ENCODE measurements at places on chromosomes 2 and 18. TPM values are rescaled to one million over a fixed set of nuclear protein-coding genes. Genes with fewer than 3 reads are reported as not detected.

DNA sequence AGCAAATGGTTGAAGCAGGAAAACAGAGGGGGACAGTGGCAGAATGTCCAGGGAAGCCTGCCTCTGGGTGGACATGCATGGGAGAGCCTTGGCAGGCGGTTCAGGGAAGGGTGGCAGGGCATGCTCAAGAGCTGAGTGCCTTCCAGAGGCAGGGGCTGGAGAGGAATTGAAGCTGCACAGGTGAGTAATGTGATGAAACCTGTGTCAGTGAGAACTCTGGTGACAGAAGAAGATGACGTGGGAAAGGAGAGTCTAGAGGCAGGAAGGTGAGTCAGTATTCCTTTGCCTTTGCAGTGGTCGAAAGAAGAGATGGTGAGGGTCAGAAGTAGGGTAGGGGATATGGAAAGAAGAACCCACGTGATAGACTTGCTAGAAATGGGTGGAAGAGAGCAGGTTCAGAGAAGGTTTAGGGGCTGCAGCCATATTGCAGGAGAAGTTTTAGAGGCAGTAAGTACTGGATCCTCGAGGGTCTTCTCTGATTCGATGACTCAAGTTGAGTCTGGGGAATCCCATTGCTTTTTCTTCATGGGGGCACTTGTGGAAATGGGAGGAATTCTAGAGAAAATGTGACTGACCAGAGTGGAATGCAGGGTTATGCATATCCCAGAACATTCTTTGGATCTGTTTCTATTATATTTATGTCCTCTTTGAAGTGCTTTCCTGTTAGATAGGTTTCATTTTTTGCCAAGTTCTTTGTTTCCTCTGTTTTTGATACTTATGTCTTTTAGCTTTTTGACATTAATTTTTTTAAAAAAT, 37.4 kb downstream of the TMEM87B start:
- no peaks in the 10 kb centered on the region for H3K4me1 ChIP-seq
- H3K27me3 ChIP-seq, result no peaks in the 10 kb centered on the region
- peaks cover 46% of the 10 kb centered on the region for H3K36me3 ChIP-seq
- H3K27ac ChIP-seq, result no peak overlapping the region

- no peak overlapping the region for H3K27ac ChIP-seq
- no peak overlapping the region for H3K4me3 ChIP-seq
- peaks cover 40% of the 10 kb centered on the region for H3K27me3 ChIP-seq
- no peaks in the 10 kb centered on the region for H3K4me1 ChIP-seq
Measured at GRCh38 chr2:7373156-7373555, 455.9 kb downstream of the RNF144A start.

DNA sequence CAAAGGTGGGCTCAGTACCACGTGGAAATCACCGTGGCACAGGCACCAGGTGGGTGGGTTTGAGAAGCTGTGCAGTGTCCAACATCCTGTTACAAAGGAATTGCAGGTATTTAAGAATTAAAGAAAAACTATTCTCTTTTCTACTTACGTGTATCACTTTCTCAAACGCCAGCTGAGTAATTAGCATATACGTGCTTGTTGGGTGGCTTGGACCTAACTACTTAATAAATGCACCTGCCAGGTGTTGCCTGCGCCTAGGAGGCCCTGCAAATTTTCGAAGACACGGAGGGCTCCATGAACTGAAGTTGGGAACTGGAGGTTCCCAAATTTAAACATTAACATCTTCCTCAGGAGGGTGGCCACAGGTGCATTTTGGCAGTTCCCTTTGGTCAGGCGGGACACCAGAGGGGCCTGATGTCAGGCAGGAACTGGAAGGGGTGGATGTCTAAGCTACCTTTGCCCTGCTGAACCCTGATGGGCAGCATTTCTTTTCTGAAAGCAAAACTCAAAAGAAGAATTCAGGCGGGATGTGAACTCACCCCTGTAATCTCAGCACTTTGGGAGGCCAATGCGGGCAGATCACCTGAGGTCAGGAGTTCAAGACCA, 84.8 kb downstream of the HS6ST1 start:
- no peaks in the 10 kb centered on the region for H3K4me1 ChIP-seq
- no peaks in the 10 kb centered on the region for H3K36me3 ChIP-seq
- H3K4me3 ChIP-seq, result peak overlapping the region; percentile 75
- no peak for DNase-seq

DNA sequence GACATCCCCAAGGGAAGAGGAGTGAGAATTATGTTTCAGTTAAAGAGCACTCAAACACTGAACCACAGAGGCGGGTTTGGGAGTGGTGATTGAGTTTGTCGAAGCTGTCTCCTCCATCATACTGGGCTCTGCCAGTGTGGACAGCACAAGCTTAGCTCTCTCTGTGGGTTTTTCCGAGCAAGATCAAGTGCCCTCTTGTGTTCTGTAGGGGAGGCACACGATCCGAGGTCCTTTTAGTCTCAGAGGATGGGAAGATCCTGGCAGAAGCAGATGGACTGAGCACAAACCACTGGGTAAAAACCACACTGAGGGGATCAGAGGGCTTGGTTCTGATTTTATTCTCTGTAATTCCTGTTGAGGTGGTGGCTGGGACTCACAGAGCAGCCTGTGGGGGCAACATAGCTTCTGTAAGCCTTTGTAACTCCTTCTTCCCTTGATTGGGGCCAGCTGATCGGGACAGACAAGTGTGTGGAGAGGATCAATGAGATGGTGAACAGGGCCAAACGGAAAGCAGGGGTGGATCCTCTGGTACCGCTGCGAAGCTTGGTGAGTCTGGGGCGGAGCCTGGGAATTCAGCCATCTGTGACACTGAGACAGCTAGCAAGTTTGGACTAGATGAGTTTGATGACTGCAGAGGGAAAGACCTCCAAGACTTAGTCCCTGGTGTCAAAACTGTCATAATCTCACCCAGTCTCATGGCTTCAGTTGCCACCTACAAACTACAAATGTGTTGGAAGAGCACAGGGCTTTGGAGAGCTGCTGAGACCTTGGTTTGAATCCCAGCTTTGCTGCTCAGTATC, 2.0 kb downstream of the NAGK start:
- H3K27ac ChIP-seq, result no peak overlapping the region
- peaks cover 25% of the 10 kb centered on the region for H3K4me1 ChIP-seq
- no peak overlapping the region for H3K4me3 ChIP-seq

GRCh38 chr2:142734231-142734630, 143.2 kb upstream of the KYNU start:
- H3K4me1 ChIP-seq, result no peaks in the 10 kb centered on the region
- DNase-seq, result no peak
- no peaks in the 10 kb centered on the region for H3K27me3 ChIP-seq

Gene RASGRP3
- 0.10 TPM for total RNA-seq

Gene FSHR
- total RNA-seq, result not detected

- H3K27me3 ChIP-seq, result no peaks in the 10 kb centered on the region
- 0 out of 2 replicates have a peak overlapping the region, but pooled peaks have one; percentile 82 for H3K27ac ChIP-seq
- peak overlapping the region; percentile 97 for H3K4me3 ChIP-seq
Measured at GRCh38 chr2:203240491-203240890, 1.7 kb downstream of the CYP20A1 start.

Gene GPR17
- not detected for total RNA-seq

DNA sequence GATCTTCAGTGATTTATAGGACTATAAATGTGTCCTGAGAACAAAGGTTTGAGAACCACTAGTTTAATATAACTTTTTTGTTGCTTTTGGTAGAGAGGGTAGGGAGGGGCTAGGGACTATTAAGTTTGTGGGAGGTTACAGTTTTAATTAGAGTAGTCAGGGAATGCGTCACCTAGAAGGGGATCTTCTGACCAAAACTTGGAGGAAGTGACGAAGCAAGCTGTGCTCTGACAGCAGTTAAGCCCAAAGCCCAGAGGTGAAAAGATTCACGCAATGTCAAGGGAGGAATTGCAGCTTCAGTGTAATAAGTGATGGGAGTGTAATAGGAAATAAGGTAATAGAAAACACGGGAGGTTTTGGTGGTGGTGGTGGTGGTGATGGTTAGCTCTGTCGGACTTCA, 8.1 kb downstream of the TDRD15 start:
- H3K27ac ChIP-seq, result no peak overlapping the region
- no peaks in the 10 kb centered on the region for H3K27me3 ChIP-seq
- H3K4me1 ChIP-seq, result no peaks in the 10 kb centered on the region
- no peaks in the 10 kb centered on the region for H3K36me3 ChIP-seq

Gene KLHL14
- not detected for total RNA-seq

GRCh38 chr2:53260568-53260967, 507.0 kb upstream of the CHAC2 start:
- no peak overlapping the region for H3K4me3 ChIP-seq
- no peak for DNase-seq
- no peak overlapping the region for H3K27ac ChIP-seq
- H3K36me3 ChIP-seq, result no peaks in the 10 kb centered on the region

DNA sequence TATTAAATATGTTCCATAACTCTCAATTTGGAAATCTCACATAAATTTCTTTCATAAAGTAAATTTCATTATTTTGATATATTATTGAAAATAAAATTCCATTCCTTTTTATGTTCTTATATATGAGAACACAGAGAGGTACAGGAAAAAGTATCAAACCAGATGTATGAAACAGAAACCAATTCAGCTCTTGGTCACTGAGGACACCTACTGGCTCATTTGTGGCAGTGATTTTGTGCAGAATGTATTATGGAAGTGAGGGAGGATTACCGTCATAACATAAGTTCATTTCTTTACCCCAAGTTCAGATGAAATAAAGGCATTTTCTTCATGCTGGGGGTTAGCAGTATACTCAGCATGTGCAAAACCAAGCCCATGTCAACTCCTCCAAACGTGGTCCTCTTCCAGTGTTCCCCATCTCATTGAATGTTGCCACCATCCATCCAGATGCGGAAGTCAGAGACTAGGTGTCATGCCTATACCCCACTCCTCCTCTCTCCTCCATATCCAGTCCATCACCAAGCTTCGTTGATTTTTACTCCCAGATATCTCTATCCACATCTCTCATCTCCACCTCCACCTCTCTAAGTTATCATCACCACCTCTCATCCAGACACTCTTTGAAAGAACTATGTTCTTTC, 41.7 kb upstream of the MALL start:
- no peaks in the 10 kb centered on the region for H3K36me3 ChIP-seq
- H3K27me3 ChIP-seq, result no peaks in the 10 kb centered on the region
- peak; percentile 58 for DNase-seq
- no peak overlapping the region for H3K4me3 ChIP-seq
- peaks cover 10% of the 10 kb centered on the region for H3K4me1 ChIP-seq
- H3K27ac ChIP-seq, result peak overlapping the region; percentile 65

- H3K36me3 ChIP-seq, result no peaks in the 10 kb centered on the region
- peaks cover 67% of the 10 kb centered on the region for H3K27me3 ChIP-seq
- no peak overlapping the region for H3K4me3 ChIP-seq
- no peak for DNase-seq
Measured at GRCh38 chr2:99812426-99812825, 322.6 kb upstream of the REV1 start.

Gene NCOA1
- 9.1 TPM for total RNA-seq

- no peak within 1 kb of the TSS for H3K27ac ChIP-seq
- DNase-seq, result peak; percentile 76
- no peaks in the 10 kb centered on the region for H3K36me3 ChIP-seq
Measured at GRCh38 chr2:240868286-240869108, at the start of gene AGXT. AGXT (plus strand) TSS chr2:240868824; CDS start chr2:240868866, 42 bp downstream.

GRCh38 chr2:191249156-191249813, 4.1 kb downstream of the MYO1B start:
- no peak overlapping the region for H3K27ac ChIP-seq
- peaks cover 27% of the 10 kb centered on the region for H3K4me1 ChIP-seq

DNA sequence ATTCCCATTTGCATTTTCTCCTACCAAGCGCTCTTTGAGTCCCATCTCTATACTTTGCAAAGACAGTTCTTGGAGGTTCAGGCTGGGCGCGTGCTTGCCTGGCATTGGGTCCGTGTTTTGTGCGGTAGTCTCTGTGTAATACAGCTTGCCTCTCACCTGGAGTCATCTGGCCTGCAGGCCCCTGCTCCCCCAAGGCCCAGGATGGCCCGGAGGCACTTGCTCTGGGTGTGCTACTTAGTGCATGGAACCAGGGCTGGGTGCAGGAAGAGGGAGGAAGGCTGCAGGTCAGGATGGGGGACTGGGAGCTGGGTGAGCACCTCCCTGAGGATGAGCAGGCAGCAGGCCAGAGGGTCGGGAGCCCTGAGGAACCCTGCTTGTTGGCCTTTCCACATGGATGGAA, 220.9 kb downstream of the LDLRAD4 start:
- no peaks in the 10 kb centered on the region for H3K36me3 ChIP-seq
- no peak overlapping the region for H3K27ac ChIP-seq
- peaks cover 87% of the 10 kb centered on the region for H3K27me3 ChIP-seq
- H3K4me1 ChIP-seq, result no peaks in the 10 kb centered on the region
- no peak overlapping the region for H3K4me3 ChIP-seq

Data from PC-9 (cell line).